NCI-H446 (cell line): ENCODE measurements at places on chromosomes 2 and 18.

DNA sequence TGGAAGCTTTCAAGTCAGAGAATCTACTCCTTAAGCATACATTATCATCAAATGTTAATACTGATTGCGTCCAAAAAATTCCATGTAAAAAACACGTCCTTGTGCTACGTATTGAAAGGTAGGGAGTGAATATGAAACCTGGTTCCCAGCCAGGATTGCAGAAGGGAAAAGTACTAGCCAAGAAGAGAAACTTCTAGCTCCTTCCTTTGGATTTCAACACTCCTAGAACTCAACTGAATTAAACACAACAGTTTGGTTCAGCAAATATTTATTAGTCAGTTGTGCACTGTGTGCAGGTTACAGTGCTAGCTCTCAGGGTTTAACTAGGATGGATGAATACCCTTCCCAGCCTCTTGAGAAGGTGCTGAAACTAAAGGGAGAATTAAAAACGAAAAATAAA, 33.9 kb upstream of the FHL2 start:
- DNase-seq = no peak

DNA sequence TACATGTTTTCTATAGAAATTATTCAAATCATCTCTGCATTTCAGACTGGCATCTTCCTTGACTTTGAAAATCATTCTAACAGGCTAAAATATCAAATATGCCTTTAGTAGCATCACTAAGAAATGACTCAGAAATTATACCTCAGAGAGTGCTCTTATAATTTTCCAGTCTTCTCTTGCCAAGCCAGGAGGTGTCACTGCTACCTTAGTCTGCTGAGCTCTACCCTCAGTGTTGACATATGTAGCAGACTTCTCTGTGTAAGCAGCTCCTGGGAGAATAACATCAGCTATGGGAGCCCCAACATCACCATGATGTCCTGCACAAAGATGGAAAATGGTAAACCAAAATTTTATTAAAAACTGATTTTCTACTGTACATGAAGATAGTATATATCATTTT, 31.6 kb downstream of the NDUFS1 start:
- DNase-seq = no peak

GRCh38 chr18:39795350-39795749, 2159.7 kb upstream of the PIK3C3 start:
- no peak for DNase-seq

- no peak for DNase-seq
Measured at GRCh38 chr2:225008179-225008856, 34.0 kb downstream of the DOCK10 start.

DNA sequence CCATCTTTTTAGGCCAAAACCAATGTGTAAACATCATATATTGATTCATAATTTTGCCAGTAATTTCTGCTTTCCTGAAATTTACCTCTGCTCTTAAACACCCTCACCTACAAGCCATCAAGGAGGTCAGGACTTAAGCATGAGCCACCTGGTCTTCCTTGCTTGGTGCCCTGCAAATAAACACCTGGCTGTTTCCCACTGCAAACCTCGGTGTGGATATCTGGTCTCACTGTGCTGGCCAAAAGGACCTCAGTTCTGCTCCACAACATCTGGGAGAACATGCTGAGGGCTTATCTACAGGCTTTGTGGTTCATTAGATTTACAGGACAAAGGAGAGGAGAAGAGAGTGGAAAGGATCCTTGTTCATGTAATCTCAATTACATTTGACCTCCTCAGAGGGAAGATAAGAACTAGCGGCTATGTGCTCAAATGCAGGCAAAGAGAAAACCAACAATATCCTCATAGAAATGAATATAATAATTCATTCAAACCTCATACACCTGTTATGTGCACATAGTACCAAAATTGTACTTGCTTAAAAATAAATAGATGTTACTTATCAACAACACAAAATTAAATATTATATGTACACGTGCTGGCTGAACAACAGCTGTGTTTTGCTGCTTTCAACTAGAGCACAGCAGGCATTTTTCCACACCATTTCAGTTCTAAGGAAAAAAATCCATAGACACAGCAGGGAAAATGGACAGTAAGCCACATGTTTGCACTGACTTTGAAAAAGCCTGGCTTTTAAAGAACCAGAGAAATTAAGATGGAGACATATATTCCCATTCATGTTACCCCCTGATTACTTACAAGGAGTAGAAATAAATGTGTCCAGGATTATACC, 465.1 kb downstream of the LPIN1 start:
- DNase-seq = no peak

GRCh38 chr2:8146132-8147005, 535.5 kb upstream of the ID2 start:
- DNase-seq = no peak

DNA sequence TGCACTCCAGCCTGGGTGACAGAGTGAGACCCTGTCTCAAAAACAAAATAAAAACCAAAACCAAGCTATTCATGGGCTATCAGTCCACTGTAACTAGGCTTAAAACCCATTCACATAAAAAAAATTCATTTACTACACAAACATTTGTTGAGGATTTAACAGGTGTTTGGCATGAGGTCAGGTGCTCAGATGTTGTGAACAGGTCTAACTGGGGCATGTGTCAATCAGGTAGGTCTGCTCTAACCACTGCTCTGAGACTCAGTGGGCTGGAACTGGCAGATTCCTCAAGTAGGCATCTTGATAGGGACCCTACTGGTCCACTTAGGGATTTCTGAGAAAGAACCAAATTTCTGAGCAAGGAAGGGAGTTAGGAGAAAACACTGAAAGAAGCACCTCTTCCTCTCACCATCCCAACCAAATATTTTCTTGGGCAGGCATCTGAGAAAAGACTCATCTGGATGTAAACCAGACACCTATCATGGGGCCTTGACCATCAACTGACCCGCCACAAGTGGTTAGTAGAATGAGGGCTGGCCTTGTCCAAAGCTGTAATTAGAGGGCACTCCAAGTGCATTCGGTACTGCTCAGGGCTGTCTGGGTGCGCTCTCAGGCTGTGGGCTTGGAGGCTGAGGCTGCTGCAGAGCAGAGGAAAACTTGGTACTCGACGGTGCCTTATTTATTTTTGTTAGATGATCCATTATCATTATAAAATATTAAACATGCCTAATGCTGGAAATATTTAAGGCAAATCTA, 33.9 kb downstream of the WIPF1 start:
- no peak for DNase-seq

DNA sequence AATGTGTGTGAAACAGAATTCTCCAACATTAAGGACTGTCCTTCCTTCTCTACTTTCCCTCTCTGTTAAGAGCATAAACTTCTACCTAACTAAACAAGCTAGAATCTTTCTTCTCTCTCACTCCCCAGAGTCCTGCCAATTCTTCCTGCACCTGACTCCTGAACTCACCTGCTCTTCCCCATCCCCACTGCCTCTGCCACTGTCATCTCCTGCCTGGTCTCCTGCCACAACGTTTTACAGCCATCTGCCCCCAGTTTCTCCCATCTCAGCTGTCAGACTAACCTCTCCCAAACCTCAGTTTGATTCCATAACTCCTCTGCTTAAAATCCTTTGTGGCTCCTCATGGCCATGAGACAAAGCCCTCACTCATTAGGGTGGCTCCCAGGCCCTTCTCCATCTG, 288.3 kb upstream of the FBXO11 start:
- no peak for DNase-seq

DNA sequence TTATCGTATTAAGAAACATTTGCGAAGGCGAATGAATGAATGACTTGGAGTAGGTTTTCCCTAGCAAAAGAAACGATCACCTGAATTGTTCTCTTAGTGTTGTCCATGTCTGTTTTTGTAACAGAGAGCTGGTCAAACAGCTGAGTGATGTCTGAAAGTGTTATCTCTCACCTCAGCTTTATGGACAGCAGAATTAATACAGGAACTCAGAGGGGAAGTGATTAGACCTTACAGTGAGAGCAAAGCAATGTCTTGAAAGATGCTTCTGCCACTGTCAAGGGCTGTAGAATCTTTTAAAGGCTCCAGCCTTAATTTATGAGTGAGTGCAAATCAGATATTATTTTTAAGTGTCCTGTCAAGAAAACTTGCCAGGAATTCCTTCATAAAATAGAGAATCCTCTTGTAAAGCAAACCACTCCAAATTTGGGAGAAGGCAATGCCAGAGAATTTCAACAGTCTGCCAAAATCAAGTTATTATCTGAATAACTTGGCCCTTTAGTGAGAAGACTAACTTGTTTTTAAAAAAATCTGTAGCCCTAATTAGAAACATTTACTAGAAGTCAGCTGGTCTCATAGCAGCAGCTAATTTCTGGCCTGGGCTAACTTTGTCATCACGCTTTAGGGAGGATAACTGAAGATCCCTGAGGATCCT, 60.7 kb downstream of the CDC42EP3 start:
- peak; percentile 62 for DNase-seq

- no peak for DNase-seq
Measured at GRCh38 chr2:203688798-203689197, 17.6 kb upstream of the CD28 start.

- no peak for DNase-seq
Measured at GRCh38 chr2:24822049-24822706, 29.0 kb downstream of the CENPO start.

GRCh38 chr2:83900862-83901261, 558.2 kb downstream of the SUCLG1 start:
- no peak for DNase-seq

DNA sequence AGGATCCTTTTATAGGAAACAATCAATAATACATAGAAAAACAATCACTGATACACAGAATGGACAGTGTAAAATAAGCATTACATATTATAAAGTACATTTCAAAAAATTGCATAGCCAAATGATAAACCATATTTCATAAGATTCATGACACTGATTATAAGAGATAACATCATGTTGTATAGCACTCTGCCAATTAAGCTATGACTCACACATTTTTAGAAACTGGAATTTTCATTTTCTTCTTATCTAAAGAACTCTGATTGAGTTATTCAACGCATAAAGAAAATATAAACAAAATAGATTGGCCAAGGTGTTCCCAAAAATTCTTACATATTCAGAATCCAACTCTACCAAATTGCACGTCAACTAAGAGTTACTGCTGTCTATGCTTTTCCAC, 5.9 kb downstream of the EPB41L3 start:
- DNase-seq = no peak

DNA sequence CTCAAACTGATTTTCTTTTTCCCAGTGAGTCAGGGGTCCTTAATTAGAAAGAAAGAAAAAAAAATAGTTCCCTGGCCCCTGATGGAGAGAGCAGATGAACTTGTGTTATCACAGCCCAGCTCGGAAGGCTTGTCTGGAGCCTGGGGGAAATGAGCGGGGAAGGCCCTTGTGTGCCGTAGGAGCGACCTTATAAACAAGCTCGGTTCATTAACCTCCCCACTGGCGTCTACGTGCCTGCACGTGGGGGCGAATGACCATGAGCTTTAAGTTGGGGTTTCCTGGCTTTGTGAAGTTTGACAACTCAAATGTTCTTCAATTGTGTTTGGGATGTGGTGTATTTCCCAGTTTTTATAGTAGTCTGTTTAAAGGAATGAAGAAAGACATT, 69.5 kb downstream of the EPAS1 start:
- DNase-seq = no peak

- no peak for DNase-seq
Measured at GRCh38 chr2:223176970-223177369, 125.0 kb downstream of the KCNE4 start.

GRCh38 chr18:8735274-8735673, 29.9 kb downstream of the MTCL1 start:
- no peak for DNase-seq

GRCh38 chr2:13694673-13695072, 937.8 kb upstream of the LRATD1 start:
- DNase-seq = no peak

DNA sequence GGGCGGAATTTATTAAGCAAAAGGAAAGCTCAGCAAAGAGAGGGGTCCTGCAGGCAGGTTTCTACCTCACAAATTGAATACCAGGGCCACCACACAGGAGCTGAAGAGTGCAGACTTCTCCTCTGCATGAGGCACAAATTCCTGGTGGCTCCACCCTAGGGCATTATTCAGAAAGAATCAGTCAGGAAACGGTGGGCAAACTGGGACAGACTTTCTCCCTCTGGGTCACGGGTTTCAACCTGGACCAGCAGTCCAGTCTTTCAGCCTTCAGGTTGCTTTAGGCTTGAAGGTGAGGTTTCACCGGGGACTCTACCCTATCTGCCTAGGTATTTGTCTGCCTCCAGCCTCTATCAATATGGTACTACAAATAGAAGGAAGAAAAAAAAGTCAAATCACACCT, 41.8 kb downstream of the ACSL3 start:
- DNase-seq = no peak

GRCh38 chr2:189534854-189535832, 45.4 kb downstream of the SLC40A1 start:
- no peak for DNase-seq

GRCh38 chr2:58157754-58158153, 83.4 kb downstream of the FANCL start:
- no peak for DNase-seq

DNA sequence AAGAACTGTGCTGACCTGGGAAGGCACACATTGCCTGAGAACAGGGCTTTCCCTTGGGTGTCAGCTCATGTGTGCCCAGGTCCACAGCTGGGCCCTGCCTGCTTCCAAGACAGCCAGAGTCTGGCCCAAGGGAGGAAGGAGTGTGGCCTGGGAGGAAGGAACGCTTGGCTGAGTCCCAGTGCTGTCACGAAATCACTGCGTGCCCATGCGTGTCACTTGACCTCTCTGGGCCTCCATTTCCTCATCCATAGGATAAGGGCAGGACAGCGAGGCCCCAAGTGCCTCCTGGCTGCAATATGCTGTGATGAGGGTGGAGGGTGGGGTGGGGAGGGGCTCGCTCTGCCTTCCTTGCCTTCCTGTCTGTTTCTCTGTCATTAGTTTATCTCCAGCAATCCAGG, 642 bp upstream of the KCNK3 start:
- DNase-seq = no peak

- DNase-seq = no peak
Measured at GRCh38 chr2:19299032-19299431, 59.4 kb downstream of the OSR1 start.

DNA sequence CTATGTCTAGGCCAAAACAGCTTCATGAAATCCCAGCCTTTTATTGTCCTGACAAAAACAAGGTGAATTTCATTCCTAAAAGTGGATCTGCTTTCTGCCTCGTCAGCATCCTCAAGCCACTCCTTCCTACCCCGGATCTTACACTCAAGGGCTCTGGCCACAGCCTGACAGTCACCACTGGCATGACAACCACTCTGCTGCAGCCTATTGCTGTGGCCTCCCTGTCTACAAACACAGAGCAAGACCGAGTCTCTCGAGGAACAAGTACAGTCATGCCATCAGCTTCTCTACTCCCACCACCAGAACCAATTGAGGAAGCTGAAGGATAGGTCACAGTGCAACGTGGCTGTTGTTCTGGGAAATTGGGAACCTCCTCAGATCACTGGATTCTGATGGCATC, 106.1 kb downstream of the ICA1L start:
- no peak for DNase-seq

- no peak for DNase-seq
Measured at GRCh38 chr2:172108587-172108930, 5.9 kb upstream of the DLX2 start.

GRCh38 chr18:60196836-60197606, 175.6 kb downstream of the MC4R start:
- DNase-seq = peak; percentile 21

DNA sequence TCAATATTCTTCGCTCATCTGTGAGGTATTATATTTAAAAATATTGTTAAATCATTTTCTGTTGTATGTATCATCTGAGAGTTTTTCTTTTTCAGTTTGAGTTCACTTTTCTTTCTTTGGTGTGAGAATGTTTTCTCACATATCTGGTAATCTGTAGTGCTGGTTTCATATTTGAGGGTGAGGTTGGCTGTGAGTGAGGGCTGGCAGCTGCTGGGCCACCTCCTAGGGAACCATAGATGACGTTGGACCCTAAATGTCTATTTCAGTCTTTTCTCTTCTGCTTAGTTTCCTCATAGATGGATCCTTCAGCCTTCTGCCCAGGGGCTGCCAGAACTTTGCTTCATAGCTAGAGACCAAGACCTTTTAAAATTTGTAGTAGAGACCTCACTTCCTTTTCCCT, 33.5 kb downstream of the MGAT5 start:
- DNase-seq = no peak
